Dermis microvascular lymphatic vessel endothelial cell (primary cell): ENCODE measurements at places on chromosomes 16 and 17. TPM values are rescaled to one million over a fixed set of nuclear protein-coding genes. Genes with fewer than 3 reads are reported as not detected.

The TP53TG3B gene
- not detected in 2 replicates for total RNA-seq

The GLOD4 gene
- 40.0 and 42.7 TPM in 2 replicates for total RNA-seq

The PRAC2 gene
- total RNA-seq: not detected in 2 replicates

The CTRB2 gene
- not detected in 2 replicates for total RNA-seq

The ASGR1 gene
- 14.8 and 26.2 TPM in 2 replicates for total RNA-seq

The TPSG1 gene
- total RNA-seq: not detected in 2 replicates

The NRN1L gene
- total RNA-seq: 0.13 TPM in 2 replicates

The CIITA gene
- under 0.01 and 0.13 TPM in 2 replicates for total RNA-seq

The KRTAP4-5 gene
- not detected in 2 replicates for total RNA-seq

The PRDM7 gene
- total RNA-seq: not detected in 2 replicates

The SRL gene
- total RNA-seq: under 0.01 and 0.13 TPM in 2 replicates

The BCL6B gene
- 57.9 and 85.0 TPM in 2 replicates for total RNA-seq

The LGALS9B gene
- total RNA-seq: not detected in 2 replicates

The KCNH6 gene
- under 0.01 TPM in 1 of 2 replicates, not detected in the other for total RNA-seq

The CACNA1H gene
- total RNA-seq: under 0.01 TPM in 2 replicates

The C17orf100 gene
- 0.13 and 0.63 TPM in 2 replicates for total RNA-seq

The CFAP97D1 gene
- total RNA-seq: under 0.01 TPM in 1 of 2 replicates, not detected in the other

The DCTN5 gene
- total RNA-seq: 51.1 and 54.0 TPM in 2 replicates

The OMG gene
- 1.7 and 14.5 TPM in 2 replicates for total RNA-seq

The CHD9NB gene
- total RNA-seq: 0.13 and 0.39 TPM in 2 replicates

The KRT35 gene
- not detected in 2 replicates for total RNA-seq

The KRTAP9-2 gene
- total RNA-seq: not detected in 2 replicates

The BORCS6 gene
- total RNA-seq: 7.8 and 10.1 TPM in 2 replicates

The CTU2 gene
- total RNA-seq: 10.8 and 12.8 TPM in 2 replicates

The HOXB9 gene
- total RNA-seq: 0.13 and 0.51 TPM in 2 replicates

The FOXN1 gene
- total RNA-seq: not detected in 2 replicates

The HS3ST4 gene
- total RNA-seq: 0.13 TPM in 1 of 2 replicates, not detected in the other

The CBLN1 gene
- total RNA-seq: under 0.01 TPM in 1 of 2 replicates, not detected in the other

The PYDC1 gene
- total RNA-seq: not detected in 2 replicates

The FBXW10 gene
- total RNA-seq: under 0.01 TPM in 1 of 2 replicates, not detected in the other

The TNK1 gene
- 2.1 and 2.3 TPM in 2 replicates for total RNA-seq

The CCL4L2 gene
- not detected in 2 replicates for total RNA-seq

The MAP1LC3B gene
- 20.9 and 33.3 TPM in 2 replicates for total RNA-seq

The POLR2A gene
- 56.5 and 87.0 TPM in 2 replicates for total RNA-seq

The CDRT4 gene
- total RNA-seq: 0.64 and 1.3 TPM in 2 replicates

The KRT33A gene
- total RNA-seq: not detected in 2 replicates

The DNAI2 gene
- 0.13 TPM in 1 of 2 replicates, not detected in the other for total RNA-seq

The HBA2 gene
- total RNA-seq: 0.51 TPM in 1 of 2 replicates, not detected in the other

The TVP23A gene
- not detected in 2 replicates for total RNA-seq

The RNU2-1 gene
- total RNA-seq: not detected in 2 replicates

The SNAI3 gene
- 0.13 and 0.25 TPM in 2 replicates for total RNA-seq

The KRTAP4-3 gene
- not detected in 2 replicates for total RNA-seq

The LONP2 gene
- total RNA-seq: 22.2 and 30.2 TPM in 2 replicates

The RHBDL1 gene
- 0.13 and 0.25 TPM in 2 replicates for total RNA-seq

The KCTD19 gene
- under 0.01 TPM in 1 of 2 replicates, not detected in the other for total RNA-seq

The GFER gene
- total RNA-seq: 9.7 and 10.3 TPM in 2 replicates

The STH gene
- not detected in 2 replicates for total RNA-seq

The TERB1 gene
- total RNA-seq: under 0.01 TPM in 1 of 2 replicates, not detected in the other

The XYLT1 gene
- total RNA-seq: 0.51 and 1.0 TPM in 2 replicates

The SMIM5 gene
- under 0.01 TPM in 1 of 2 replicates, not detected in the other for total RNA-seq

The NAE1 gene
- total RNA-seq: 31.6 and 44.3 TPM in 2 replicates

The ESRP2 gene
- total RNA-seq: 0.77 and 2.1 TPM in 2 replicates

The MT1G gene
- not detected in 2 replicates for total RNA-seq

The TEKT3 gene
- not detected in 2 replicates for total RNA-seq
